ENCODE measurements at places on chromosomes 6 and 20. TPM values are rescaled to one million over a fixed set of nuclear protein-coding genes. Genes with fewer than 3 reads are reported as not detected.

- no peak for DNase-seq
Observed at GRCh38 chr20:5168651-5169396, 42.0 kb downstream of the CDS2 start.

DNA sequence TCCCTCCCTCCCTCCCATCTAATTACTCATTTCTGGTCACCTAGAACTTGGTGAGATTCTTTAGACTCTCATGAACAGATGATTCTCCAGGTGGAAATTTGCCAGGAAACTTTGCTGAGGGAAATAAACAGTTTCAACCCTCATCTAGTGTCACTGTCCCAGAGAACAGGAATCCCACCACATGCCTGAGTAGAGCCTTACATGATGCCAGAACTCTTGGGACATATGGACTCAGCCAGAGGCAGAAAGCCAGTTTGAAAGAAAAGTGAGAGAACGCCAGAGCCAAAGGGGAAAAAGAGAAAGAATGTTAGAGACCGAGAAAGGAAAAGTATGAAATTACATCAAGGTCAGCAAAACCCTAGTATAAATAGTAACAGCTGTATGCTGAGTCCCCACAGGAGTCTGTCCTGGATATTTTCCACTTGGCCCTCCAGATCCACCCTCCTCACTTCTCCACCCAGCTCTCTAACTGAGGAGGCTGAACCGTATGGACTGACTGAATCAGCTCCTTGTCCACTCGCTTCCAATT lies 127.5 kb upstream of the COL21A1 start:
- DNase-seq = no peak

DNA sequence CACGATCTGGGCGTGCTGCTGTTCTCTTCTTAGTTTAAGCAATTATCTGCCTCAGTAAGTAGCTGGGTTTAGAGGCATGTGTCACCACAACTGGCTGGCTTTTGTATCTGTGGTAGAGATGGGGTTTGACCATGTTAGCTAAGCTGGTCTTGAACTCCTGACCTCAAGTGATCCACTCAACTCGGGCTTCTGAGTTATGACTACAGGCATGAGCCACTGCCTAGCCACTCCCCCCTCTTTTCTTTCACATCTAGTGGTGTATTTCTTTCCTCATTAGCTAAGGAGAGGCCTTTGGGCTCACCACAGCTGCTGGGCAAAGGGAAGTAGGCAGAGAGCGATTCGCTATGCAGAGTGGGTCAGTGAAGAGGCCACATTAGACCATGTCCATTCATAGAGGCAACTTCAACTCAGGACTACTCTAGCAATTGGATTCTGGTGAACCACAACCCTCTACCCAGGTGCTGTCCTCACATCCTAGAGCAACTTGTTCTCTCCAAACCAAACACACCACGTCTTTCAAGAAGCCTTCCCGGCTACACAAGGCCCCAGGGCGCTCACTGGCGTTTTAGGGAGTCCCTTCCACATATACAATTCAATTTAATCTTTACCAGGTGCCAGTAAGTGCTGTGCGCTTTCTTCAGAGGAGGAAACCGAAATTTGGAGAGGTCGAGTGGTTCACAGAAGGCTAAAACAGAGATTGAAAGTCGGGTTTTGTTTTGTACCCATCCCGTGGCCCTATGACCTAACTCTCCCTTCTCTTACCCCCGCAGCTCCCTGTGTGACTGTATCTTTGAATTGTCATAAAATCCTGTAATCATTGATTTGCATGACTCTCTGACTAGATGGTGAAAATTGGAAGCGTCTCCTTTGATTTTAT lies 26.5 kb upstream of the GFOD1 start:
- DNase-seq = no peak

DNA sequence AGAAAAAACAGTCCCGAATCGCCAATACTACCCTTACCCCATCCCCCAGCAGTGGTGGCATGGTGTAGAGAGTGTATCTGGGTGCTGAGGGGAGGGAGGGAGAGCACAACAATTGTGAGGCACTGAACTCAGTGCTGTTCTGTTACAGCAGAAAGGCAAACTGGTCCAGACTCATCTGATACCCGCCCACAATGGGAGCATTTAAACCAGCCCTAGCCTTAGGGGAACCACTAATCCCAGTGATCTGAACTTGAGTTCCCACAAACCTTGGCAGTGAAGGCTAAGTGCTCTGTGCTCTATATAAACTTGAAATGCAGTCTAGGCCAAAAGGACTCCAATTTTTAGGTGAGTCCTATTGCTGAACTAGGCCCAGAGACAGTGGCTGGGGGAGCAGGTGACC lies 666.4 kb upstream of the PTCHD4 start:
- DNase-seq = no peak

DNA sequence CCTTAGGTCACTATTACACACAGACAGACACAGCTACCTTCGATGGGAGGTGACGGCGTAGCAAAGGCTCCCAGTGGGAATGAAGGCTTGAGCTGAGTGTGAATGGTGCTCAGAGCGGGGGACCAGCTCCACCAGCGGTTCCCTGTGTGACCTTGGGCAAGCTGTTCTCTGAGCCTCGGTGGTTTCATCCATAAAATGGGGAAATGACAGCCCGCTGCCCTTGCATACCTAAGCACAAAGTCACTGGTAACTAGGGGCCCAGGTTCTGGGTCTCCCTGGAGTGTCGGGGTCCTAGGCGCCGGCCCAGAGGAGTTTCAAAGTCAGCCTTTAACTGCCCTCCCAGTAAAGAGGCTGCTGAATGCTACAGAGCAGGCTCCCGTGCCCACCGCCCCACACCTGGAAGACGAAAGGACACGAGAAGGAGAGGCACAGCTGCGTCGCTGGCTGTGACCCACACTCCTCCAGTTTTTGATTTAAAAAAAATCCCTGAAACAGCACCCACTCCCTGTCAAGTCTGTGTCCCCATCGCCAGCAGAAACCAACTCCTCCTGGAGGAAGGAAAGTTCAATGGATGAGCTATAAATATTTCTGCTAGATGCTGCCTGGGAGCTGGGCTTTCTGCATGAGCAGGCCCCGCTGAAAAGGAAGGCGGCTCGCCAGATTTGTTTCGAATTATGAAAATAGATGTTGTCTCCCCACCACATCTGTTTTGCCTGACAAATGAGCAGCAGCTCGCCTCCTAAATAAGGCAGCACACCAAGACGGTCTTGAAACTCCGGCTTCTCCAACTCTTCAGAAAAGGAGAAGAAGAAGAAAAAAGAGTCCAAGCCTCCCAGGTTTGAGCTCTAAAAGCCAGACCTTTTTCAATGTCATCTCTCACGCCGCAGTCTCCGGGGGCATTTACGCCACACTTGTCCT lies 27.4 kb downstream of the PMEPA1 start:
- no peak for DNase-seq

GRCh38 chr6:110856296-110856695 lies 18.3 kb upstream of the AMD1 start:
- no peak for DNase-seq

DNA sequence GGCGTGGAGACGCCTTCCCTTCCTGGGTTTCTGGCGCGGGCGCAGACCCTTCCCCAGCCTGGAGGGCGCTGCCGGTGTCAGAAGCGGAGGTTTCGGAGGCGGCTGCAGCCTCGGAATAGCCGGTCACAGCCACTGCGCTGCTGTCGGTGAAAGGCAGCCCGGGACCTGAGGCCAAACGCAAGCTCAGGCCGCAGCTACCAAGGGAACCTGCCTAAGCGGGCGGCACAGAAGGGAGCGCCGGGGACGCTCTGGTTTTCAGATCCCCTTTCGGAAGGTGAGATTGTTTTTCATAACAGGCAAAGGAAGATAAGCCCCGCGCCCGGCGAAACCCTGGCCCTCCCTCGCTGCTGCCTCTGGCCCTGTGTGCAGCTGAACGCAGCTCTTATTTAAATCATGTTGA lies 116.5 kb downstream of the FAM120B start:
- DNase-seq = no peak

- no peak for DNase-seq
Observed at GRCh38 chr20:39070484-39071231, 108.5 kb downstream of the DHX35 start.

DNA sequence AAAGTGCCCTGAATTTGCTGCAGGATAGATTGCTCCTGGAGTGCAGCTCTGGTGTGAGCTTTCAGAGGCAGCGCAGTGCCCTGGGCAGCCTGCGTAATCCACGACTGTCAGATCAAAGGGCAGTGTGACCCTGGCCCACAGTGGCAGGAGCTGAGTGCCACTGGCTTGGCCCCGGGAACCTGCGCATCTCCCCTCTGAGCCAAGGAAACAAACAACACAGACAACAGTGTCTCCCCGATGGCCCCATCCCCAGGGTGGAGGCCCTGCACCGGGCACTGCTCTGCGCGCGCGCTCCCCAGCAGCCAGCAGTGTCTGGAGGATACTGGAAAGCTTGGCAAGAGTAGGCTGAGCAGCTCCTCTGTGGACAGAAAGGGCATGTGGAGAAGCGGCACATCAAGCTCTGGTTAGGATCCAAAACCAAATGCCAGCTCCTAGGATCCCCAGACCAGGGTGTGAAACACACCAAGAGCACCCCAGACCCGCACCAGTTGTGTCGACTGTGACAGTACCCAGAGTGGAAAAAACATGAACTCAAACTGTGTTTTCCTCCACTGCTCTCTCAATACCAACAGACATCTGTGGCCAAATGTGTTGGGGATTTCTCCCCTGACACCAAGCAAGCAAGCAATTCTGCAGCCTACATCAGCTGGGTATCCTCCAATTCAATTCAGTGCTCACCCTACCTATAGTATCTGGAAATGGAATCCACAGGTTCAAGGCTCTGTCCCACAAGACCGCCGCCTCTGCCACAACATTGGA lies 26.7 kb downstream of the RBCK1 start:
- DNase-seq = no peak

- no peak for DNase-seq
Observed at GRCh38 chr20:59985864-59986263, 27.6 kb downstream of the CDH26 start.

GRCh38 chr6:52362443-52363227 lies 684 bp downstream of the PAQR8 start:
- DNase-seq = peak; percentile 54

DNA sequence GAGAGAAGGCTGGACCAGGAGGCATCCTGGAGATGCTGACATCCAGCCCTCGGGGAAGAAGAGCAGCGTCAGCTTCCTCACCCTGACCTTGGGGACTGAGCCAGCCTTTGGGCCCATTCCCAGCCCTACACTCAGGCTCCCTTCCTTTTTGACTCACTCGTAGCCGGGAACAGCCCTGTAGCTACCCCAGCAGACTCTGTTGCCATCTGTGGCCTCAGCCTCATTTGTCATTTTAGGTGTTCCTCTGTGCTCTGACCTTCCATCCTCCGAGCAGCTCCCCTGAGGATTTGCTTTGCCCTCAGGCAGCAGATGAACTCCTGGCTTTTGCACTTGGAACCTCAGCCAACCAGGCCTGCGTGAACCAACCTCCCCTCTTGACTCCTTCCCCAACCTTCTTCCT lies 67.5 kb downstream of the ELOVL2 start:
- DNase-seq = no peak

DNA sequence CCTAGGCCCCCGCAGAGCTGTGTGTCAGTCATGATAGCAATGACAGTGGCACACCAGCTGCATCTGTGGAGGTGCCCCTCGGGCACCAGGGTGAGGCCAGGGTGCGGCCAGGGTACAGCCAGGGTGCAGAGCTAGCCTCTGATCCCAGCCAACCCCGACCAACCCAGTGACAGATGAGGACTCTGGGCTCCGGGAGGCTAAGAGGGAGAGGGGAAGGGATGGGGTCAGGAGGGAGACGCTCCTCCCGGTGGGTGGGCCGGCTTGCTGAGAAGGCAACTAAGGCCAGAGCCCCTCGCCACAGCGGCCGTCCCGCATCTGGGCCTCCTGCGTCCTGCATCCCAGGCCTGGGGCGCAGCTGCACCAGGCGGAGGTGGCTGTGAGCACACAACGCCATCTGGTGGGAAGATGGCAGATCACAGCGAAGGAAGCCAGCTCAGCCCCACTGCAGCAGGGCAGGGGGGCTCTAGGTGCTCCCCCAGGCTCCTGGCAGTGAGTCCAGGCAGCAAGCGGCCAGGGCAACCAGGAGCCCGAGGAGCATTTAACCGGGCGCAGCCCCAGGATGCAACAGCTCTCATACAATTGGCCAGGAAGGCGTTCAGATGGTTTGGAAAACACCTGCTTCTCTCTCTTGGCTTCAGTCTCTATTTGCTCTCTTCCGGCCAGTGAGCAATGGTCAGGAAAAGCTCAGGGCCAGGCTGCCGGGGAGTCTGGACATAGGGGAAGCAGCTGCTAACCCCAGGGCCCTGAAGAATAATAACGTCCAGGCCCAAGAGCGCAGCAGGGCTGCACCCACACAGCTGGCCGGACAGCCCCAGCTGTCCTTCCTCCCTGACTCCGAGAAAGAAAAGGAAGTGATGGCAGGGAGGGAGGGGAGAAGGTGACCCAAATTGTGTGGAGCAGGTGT lies 169.4 kb downstream of the TAF4 start:
- DNase-seq = no peak

GRCh38 chr6:43253401-43253800 lies 10.1 kb downstream of the TTBK1 start:
- no peak for DNase-seq

MOG gene
- polyA plus RNA-seq = 223 TPM

SDCBP2 gene
- 20.0 TPM for polyA plus RNA-seq

OTOR gene
- 0.33 TPM for polyA plus RNA-seq

SCAND1 gene
- 80.6 TPM for polyA plus RNA-seq

Data from spinal cord (tissue), 10 donors.